ENCODE measurements at places on chromosomes 11 and 22.
A peak's percentile ranks its signal among the peaks of the same experiment; 100 is the strongest.

DNA sequence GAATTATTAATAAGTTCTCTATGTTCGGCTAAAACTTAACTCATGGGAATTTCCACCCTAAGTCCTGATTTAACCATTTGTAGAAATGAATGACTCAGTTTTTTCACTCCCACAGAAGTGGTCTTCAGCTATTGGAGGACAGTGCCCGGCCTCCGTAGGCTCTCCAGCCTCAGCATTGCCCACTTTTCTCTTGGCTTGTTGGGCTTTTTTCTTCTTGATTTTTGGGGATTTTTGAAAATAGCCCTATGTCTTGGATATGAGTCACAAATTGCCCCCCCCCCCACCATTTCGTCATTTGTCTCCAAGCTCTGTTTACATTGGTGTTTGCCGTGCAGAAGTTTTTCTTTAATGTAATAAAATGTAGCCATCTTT lies 66.7 kb downstream of the PACS1 start:
- no peak for DNase-seq

- DNase-seq, result peak; percentile 16
Measured at GRCh38 chr22:17489101-17489500, 74.2 kb upstream of the SLC25A18 start.

DNA sequence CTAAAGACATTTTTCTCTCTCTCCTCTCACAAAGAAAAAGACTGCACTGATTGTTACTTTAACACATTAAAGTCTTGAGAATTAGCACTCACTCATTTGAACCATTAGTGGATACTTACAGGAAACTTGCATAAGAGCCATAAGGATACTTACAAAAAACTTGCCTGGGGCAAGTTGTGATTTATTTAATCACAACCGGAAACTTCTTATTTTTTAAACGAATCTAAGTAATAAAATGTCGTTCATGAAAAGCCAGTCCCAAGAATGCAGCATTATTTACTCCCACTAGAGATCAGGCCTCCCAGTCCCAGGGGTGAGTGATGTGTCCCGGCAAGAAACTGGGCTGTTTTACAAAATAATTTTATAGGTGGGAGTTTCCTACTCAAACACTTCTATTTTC lies 59.3 kb upstream of the TTC12 start:
- no peak for DNase-seq

DNA sequence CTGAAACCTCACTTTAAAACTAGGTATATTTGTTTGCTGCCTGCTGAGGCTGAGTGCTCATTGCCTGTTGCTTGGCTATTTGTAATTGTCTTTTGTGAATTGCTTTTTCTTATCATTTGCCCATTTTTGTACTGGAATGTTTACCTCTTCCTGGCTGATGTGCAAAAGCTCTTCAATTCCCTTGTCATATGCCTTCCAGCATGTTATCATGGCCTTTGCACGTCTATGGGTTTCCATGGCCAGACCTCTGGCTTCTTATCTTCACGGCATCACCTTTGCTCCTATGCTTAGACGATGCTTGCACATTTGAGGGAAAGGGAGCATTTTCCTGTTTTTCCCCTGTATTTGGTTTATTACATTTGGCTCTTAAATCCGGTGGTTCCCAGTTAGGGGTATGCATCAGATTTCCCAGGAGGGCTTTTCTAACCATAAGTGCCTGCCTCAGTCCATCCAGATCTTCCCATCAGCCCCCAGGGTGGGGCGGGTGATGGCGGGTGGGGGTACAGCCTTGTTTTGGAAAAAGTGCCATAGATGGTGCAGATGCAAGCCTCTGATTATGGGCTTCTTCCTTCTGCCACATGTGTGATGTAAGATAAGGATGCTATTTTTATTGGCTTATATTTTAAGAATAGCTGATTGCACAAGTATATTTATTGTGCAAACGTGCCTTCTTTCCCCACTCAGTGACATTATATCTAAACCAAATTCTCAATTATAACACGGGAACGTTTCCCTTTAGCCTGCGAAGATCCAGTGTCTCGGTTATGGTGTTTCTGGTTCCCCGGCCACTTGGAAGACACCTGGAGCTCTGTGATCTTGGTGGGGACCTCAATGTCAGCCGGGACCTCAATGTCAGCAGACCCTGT lies 70.6 kb upstream of the SEPTIN5 start:
- no peak for DNase-seq

GRCh38 chr11:59705294-59705693 lies 8.4 kb downstream of the OR10V1 start:
- no peak for DNase-seq

- no peak for DNase-seq
Measured at GRCh38 chr22:40202225-40202944, 24.7 kb downstream of the TNRC6B start.

GRCh38 chr22:38967451-38968450 lies 10.3 kb downstream of the APOBEC3A start:
- no peak for DNase-seq

- DNase-seq, result no peak
Measured at GRCh38 chr22:46775850-46776826, 13.7 kb downstream of the TBC1D22A start.

Measured in activated CD4-positive, alpha-beta T cell treated with anti-CD3 and anti-CD28 coated beads for 48 hours (primary cell).